ENCODE measurements at places on chromosomes 6 and 20. TPM values are rescaled to one million over a fixed set of nuclear protein-coding genes. Genes with fewer than 3 reads are reported as not detected.

PHACTR3 gene
- polyA plus RNA-seq, result 5.7 TPM

DOK5 gene
- 2.5 TPM for polyA plus RNA-seq

SLC35F1 gene
- 3.7 TPM for polyA plus RNA-seq

TBX18 gene
- 2.1 TPM for polyA plus RNA-seq

NCOA3 gene
- polyA plus RNA-seq, result 25.8 TPM

SEL1L2 gene
- not detected for polyA plus RNA-seq

ID4 gene
- polyA plus RNA-seq, result 43.0 TPM

E2F1 gene
- polyA plus RNA-seq, result 13.1 TPM

SASH1 gene
- 34.2 TPM for polyA plus RNA-seq

TRIM40 gene
- 0.12 TPM for polyA plus RNA-seq

ZFP57 gene
- polyA plus RNA-seq, result not detected

CGA gene
- polyA plus RNA-seq, result not detected

MOCS1 gene
- 26.3 TPM for polyA plus RNA-seq

THBD gene
- 54.4 TPM for polyA plus RNA-seq

SLX4IP gene
- 9.6 TPM for polyA plus RNA-seq

TAF4 gene
- polyA plus RNA-seq, result 17.7 TPM

MOG gene
- not detected for polyA plus RNA-seq

MLN gene
- not detected for polyA plus RNA-seq

SYNGAP1 gene
- polyA plus RNA-seq, result 35.2 TPM

NAPB gene
- polyA plus RNA-seq, result 28.6 TPM

MUC21 gene
- polyA plus RNA-seq, result 0.05 TPM

CRISP2 gene
- 1.1 TPM for polyA plus RNA-seq

KIAA0408 gene
- polyA plus RNA-seq, result 47.1 TPM

GGTLC1 gene
- polyA plus RNA-seq, result 1.7 TPM

CCN6 gene
- 0.30 TPM for polyA plus RNA-seq

CST5 gene
- polyA plus RNA-seq, result not detected

REM1 gene
- polyA plus RNA-seq, result 5.2 TPM

RIPPLY2 gene
- not detected for polyA plus RNA-seq

RIN2 gene
- 34.1 TPM for polyA plus RNA-seq

PAK5 gene
- 0.40 TPM for polyA plus RNA-seq

IL17A gene
- polyA plus RNA-seq, result not detected

KLHDC3 gene
- 101 TPM for polyA plus RNA-seq

COL9A3 gene
- 57.8 TPM for polyA plus RNA-seq

NKX2-2 gene
- 0.17 TPM for polyA plus RNA-seq

SMPDL3A gene
- 49.4 TPM for polyA plus RNA-seq

SYNDIG1 gene
- 6.4 TPM for polyA plus RNA-seq

PRND gene
- 21.9 TPM for polyA plus RNA-seq

ZSCAN12 gene
- polyA plus RNA-seq, result 19.1 TPM

PCK1 gene
- polyA plus RNA-seq, result 0.55 TPM

FAM83B gene
- 6.6 TPM for polyA plus RNA-seq

RNF39 gene
- polyA plus RNA-seq, result 1.4 TPM

SPEF1 gene
- polyA plus RNA-seq, result 2.0 TPM

TRIM15 gene
- polyA plus RNA-seq, result not detected

IMPG1 gene
- polyA plus RNA-seq, result 2.3 TPM

MYB gene
- polyA plus RNA-seq, result 5.5 TPM

GTSF1L gene
- polyA plus RNA-seq, result not detected

JPH2 gene
- 0.87 TPM for polyA plus RNA-seq

BACH2 gene
- polyA plus RNA-seq, result 7.7 TPM

CENPB gene
- 41.9 TPM for polyA plus RNA-seq

ECT2L gene
- polyA plus RNA-seq, result 1.8 TPM

PPP1R14C gene
- 11.4 TPM for polyA plus RNA-seq

SLC32A1 gene
- not detected for polyA plus RNA-seq

SNAP91 gene
- polyA plus RNA-seq, result 1.0 TPM

HLA-DOB gene
- 0.27 TPM for polyA plus RNA-seq

ZC3H12D gene
- 0.84 TPM for polyA plus RNA-seq

AK9 gene
- 16.1 TPM for polyA plus RNA-seq

OR12D2 gene
- polyA plus RNA-seq, result not detected
